ENCODE measurements at places on chromosomes 1 and 21. TPM values are rescaled to one million over a fixed set of nuclear protein-coding genes. Genes with fewer than 3 reads are reported as not detected.

The HSD3B1 gene
- total RNA-seq: not detected

The CFHR4 gene
- total RNA-seq: not detected

The CAPN9 gene
- not detected for total RNA-seq

The CRNN gene
- total RNA-seq: not detected

The ZNF683 gene
- not detected for total RNA-seq

The NUP210L gene
- total RNA-seq: not detected

The HSF2BP gene
- total RNA-seq: 2.4 TPM

The RPTN gene
- total RNA-seq: 0.02 TPM

The CA6 gene
- total RNA-seq: not detected

The VANGL2 gene
- 0.71 TPM for total RNA-seq

The RIMS3 gene
- 1.3 TPM for total RNA-seq

The LHX8 gene
- total RNA-seq: 1.0 TPM

The CD244 gene
- total RNA-seq: not detected

The S100A13 gene
- total RNA-seq: 177 TPM

The APH1A gene
- 146 TPM for total RNA-seq

The F13B gene
- total RNA-seq: 0.08 TPM

The MROH7 gene
- total RNA-seq: not detected

The PDE4B gene
- total RNA-seq: 4.5 TPM

The CRYZ gene
- 86.2 TPM for total RNA-seq

The SUSD4 gene
- 0.62 TPM for total RNA-seq

The SV2A gene
- total RNA-seq: 0.15 TPM

The LCE7A gene
- total RNA-seq: not detected

The IRF6 gene
- total RNA-seq: 0.14 TPM

The NCSTN gene
- total RNA-seq: 45.9 TPM

The F5 gene
- total RNA-seq: 0.25 TPM

The HLX gene
- total RNA-seq: 5.0 TPM

The GNAT2 gene
- not detected for total RNA-seq

The DMRTA2 gene
- total RNA-seq: 0.10 TPM

The LYPD8 gene
- 0.11 TPM for total RNA-seq

The NFASC gene
- total RNA-seq: 1.1 TPM

The GPR89A gene
- total RNA-seq: 15.2 TPM
